Pericardium fibroblast (primary cell): ENCODE measurements at places on chromosomes 5 and 9. TPM values are rescaled to one million over a fixed set of nuclear protein-coding genes. Genes with fewer than 3 reads are reported as not detected.

The PCDHA10 gene
- under 0.01 TPM in 2 replicates for total RNA-seq

The SLC46A2 gene
- total RNA-seq: not detected in 2 replicates

The PTPN3 gene
- total RNA-seq: 0.23 and 7.1 TPM in 2 replicates

The NSG2 gene
- not detected in 2 replicates for total RNA-seq

The PAEP gene
- 0.77 and 2.7 TPM in 2 replicates for total RNA-seq

The LCN1 gene
- 0.58 TPM in 1 of 2 replicates, not detected in the other for total RNA-seq
